ENCODE measurements at places on chromosomes 6 and 20.
A peak's percentile ranks its signal among the peaks of the same experiment; 100 is the strongest.

DNA sequence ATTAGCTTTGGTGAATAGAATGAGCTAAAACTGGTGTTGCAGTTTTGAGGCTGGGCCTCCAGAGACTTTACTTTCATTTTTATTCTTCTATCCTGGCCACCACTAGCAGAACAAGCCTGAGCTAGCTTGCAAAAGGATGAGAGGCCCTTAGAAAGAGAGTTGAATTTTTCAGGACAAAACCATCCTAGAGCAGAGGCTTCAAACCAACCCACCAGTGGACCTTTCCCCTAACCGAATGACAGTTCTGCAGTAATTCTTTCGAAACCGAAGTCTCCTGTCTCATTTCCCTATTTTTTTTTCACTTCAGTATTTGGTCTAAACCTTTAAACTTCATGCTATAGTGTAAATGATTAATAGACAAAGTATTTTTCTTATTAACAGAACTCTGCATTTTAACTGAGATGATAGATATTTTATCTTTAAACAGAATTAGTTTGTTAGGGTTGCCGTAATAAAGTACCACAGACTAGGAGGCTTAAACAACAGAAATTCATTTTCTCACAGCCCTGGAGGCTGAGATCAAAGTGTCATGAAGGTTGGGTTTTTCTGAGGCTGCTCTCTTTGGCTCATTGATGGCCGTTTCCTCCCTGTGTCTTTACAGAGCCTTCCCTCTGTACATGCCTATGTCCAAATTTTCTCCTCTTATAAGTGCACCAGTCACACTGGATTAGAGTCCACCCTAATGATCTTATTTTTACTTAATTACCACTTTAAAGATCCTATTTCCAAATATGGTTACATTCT, 80.6 kb upstream of the PAK5 start:
- no peak for DNase-seq

DNA sequence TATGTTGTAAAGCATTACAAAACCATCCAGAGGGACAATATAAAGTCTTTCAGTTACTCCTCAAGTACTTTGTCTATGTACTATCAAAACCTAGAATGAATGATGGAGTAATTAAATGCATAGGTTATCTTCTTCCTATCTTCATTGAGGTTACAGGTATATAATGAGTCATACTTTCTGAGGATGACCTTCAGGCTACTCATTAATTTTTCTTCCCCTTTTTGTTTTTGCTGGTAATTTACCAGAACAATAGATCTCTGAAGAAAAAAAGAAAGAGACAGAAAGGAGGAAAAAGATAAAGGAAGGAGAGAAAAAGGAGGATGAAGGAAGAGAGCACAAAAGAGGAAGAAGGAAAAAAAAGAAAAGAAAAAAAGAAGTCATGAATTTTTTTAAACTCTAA, 398.4 kb downstream of the TBC1D32 start:
- DNase-seq = no peak

DNA sequence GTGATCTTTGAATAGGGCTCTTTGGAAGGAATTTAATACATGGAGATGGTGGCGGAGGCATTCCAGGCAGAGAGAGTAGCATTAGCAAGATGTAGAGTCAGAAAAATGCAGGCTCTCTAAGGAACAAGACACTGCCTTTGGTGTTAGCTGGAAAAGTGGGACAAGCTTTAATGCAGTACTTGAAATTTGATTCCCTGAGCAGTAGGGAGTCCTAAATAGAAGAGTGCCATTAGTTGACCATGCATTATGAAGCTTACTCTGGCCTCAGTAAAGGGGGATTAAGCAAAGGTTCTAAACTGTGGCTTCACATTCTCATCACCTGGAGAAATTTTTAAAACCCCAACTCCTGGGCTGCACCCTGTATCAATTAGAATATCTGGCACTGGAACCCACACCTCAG, 494.8 kb upstream of the SOX4 start:
- no peak for DNase-seq

DNA sequence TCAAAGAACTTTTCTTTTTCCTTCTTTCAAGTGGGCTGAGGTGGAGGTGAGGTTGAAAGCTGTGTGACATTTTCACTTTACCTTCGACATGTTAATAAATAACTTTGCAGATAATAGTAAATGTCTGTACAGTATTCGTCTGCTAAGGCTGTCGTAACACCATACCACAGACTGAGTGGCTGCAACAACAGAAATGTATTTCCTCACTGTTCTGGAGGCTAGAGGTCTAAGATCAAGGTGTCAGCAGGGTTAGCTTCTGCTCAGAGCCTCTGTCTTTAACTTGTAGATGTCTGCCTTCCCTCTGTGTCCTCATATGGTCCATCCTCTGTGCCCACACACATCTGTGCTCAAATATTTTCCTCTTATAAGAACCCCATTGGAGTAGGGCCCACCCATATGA, 14.9 kb downstream of the PHACTR2 start:
- no peak for DNase-seq

- no peak for DNase-seq
Measured at GRCh38 chr20:8711501-8711900, 357.4 kb upstream of the PLCB4 start.

DNA sequence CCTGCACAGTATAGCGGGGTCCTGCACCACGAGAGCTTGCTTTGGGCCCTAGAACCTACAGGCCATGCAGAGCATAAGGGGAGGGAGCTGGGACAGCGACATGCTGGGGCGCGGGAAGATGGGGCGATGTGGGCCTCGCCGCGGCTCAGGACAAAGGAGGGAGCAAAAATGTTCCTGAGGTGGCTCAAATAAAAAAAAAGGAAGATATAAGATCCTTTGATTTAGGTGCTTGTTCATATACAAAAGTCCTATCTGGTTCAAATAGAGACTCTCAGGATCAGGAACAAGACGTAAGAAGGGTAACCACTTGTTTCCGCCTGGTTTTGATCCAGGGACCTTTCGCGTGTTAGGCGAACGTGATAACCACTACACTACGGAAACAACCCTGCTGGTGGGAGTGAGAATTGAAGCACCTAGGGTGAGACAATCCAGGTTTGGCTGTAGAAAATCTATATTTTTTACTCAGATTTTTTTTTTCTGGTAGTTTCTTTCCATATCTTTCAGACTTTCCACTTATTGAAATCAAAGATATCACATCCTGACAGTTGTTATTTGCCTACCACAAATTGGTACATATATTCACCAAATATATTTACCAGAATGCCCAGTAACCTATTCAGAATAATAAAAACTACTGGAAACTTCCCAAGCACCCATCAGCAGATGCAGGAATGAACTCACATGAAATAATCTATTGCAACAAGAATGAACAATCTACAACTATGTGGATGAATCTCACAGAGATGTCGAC, 177.9 kb upstream of the ZNF184 start:
- DNase-seq = peak; percentile 37

DNA sequence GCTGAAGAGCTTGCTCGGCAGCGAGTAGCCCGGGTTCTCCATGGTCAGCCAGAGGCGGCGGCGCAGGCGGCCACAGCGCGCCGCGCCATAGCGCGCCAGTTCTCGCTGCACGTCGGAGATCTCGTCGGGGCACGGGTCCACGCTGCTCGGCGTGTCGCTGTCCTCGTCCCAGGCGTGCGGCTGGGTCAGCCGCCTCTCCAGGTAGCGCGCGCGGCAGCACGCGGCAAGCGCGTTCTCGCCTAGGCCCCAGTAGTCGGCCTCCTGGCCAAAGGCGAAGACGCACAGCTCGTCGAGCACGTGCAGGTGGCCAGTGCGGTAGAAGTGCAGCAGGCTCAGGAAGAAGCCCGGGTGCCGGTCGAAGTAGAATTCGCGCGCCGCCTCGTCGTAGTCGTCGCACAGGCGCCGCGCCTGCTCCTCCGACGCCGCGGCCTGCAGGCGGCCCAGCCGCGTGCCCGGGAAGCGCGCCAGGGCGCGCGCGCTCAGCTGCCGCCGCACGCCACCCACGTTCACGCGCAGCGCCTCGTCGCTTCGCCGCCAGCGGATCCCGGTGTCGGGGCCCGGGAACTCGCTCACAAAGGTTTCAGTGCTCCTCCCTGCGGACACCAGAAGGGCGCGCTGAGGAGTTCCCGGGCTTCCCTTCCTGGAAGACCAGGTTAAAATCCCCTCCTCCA, 2.7 kb downstream of the KCNS1 start:
- DNase-seq = no peak

- DNase-seq = no peak
Measured at GRCh38 chr20:20956513-20956931, 149.6 kb downstream of the LINC00237 start.

GRCh38 chr6:142407685-142408273, 106.0 kb downstream of the ADGRG6 start:
- DNase-seq = no peak

DNA sequence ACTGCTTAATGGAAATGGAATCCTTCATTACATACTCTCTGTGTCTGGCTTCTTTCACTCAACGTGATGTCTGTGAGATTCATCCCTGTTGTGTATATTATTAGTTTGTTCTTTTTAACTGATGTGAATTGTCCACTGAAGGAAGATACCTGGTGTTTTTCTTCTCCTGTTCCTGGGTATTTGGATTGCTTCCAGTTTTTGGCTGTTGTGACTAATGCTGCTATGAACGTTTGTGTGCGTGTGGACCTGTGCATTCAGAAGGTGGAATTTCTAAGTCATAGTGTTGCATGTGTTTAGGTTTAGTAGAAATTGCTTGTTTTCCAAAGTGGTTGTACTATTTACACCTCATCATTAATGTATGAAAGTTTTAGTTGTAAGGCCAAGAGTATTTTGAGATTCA, 3.8 kb downstream of the TULP4 start:
- DNase-seq = peak; percentile 46

DNA sequence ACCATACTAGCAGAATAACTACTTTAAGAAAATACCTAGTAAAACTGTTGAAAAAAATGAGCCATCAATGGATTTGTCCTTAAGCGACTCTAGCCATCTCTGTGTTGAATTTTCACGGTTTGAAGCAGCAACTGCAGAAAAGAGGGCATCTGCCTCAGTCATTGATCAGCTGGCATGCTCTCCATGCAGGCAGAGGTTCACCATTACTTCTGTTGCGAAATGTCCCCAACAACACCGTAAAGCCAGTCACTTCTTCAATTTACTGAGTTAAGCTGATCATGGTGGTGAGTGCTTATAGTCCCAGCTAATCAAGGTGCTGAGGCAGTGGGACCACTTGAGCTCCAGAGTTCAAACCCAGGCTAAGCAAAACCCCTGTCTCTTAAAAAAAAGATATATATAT, 11.1 kb downstream of the TPD52L1 start:
- no peak for DNase-seq

GRCh38 chr6:126614642-126615504, 275.0 kb downstream of the CENPW start:
- no peak for DNase-seq

GRCh38 chr6:166166314-166167257, 1.1 kb downstream of the TBXT start:
- no peak for DNase-seq

DNA sequence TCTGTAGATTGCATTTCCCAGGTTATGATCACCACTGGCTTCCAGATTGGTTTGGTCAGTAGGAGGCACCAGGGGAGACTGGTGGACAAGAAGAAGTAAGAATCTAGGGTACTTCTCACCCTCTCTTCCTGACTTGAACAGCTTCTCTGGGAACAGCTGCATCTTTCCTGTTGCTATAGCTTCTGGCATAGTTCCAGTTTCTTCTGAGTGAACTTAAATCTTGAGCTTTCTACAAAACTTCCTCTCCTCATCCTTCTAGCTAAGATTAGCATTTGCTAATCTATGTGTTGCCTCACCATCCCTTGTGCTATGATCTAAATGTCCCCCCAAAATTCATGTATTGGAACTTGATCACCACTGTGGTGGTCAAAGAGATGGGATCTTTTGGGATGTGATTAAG, 724.6 kb downstream of the UTRN start:
- peak; percentile 50 for DNase-seq

DNA sequence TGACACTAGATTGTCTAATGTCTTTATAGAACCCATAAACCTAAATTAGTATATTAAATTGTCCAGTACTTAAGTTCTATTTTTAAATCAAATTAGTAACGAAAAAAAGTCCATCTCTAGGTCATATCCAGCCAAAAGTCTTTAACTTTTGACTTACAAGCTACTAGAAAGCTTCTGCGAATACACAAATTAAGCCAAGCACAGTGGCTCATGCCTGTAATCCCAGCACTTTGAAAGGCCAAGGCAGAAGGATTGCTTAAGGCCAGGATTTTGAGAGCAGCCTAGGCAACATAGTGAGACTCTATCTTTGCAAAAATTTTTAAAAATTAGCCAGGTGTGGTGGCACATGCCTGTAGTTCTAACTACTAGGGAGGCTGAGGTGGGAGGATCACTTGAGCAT, 420.4 kb upstream of the PLCB4 start:
- DNase-seq = peak; percentile 63

DNA sequence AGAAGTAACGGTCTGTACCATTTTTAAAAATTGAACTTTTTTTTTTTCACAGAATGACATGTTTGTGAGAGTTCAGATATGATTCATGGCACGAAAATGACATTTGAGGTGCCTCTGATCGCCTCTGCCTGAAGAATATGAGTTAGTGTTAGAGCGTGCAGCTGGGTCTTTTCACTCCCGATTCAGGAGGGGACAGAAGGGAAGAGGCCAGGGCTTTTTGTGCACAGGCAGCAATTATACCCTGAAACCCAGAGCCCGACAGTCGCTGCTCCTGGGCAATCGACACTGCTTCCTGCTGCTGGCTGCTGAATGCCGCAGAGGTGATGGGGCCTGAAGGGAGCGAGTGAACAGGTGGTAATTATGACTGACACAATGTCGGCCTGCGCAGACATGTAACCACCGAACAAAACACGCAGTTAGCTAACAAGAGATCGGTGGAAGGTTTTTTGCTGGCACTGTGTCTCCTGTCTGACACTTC, 652.0 kb upstream of the NOX3 start:
- no peak for DNase-seq

DNA sequence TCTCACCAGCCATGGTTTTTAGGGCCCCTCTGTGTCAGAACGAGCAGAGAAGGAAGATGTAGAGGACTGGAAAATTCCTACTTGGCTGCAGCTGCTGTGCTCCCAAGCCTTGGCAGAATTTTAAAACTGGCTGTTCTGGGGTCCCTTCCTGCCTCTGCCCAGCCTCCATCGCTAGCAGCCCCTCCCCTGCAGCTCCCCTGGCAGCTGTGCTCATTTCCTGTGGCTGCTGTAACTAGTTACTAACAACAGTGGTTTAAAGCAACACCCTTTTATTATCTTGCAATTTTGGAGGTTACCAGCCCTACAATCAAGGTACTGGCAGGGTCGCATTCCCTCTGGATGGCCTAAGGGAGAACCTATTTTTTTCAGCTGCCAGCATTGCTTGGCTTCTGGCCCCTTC, 3.7 kb upstream of the CST11 start:
- no peak for DNase-seq
